ENCODE measurements at places on chromosomes 16 and 17.

- DNase-seq = no peak
Measured at GRCh38 chr17:40450175-40450574, 6.9 kb downstream of the IGFBP4 start.

GRCh38 chr16:77191259-77191969 is 424 bp downstream of the MON1B start:
- no peak for DNase-seq

- DNase-seq = no peak
Measured at GRCh38 chr16:57475711-57476339, 10.5 kb downstream of the DOK4 start.

DNA sequence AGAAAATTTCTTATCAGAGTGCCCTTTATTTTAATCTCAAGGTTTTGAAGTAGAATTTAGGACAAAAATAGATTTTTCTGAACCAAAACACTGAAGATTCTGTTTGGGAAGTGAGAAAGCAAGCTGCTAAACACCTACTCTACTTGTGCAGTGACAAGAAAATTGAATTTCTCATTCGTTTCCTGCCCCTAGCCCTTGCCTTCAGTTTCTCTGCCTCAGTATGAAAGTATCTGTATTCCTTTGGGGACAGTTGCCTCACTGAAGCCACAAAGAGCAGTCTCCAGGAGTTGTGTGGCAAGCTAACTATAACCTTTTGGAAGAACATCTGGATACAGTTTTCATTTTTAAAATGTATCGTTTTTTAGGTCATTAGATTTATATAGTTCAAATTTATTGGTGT is 19.7 kb downstream of the MOSMO start:
- no peak for DNase-seq

Data from NCI-H524 treated with DMSO at 0.1 percent for 48 hours (cell line).